NCI-H2029 treated with DMSO at 0.1 percent for 48 hours (cell line): ENCODE measurements at places on chromosomes 12 and 14.

- no peak for DNase-seq
Measured at GRCh38 chr12:29563636-29564035, 66.2 kb upstream of the OVCH1 start.

DNA sequence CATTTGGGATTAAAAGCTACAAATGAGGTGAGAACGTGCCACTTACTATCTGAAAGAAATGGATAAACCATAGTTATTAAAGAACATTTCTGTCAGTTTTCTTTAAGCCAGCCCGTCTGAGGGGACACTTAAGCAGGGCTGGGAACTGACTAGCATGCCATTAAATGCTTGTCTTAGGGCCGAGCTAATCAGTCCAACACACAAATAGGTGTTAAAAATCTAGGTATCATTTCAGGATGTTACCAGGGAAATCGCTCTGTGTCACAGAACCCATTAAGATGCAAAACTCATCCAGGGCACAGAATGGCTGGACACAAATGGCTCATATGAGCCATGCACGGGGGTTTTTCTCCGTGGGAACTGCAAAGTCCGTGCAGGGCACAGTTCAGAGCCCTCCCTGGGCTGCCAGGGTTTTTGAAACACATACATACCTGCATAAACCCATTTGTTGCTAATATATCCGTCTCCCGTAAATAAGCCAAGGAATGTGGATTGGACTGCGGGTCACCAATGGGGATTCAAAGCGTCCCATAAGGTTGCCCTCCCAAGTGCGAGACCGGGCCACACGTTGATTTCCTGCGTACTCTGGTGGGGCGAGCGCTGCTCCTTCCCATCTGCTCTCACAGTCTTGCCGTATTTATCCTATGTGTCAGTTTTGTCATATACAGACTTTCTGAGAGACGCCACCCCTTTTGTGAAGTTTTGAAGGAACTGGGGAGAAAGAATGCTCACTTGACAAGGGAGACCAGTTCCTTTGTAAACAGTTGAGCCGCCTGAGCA is 5.4 kb upstream of the GSC start:
- DNase-seq = no peak

DNA sequence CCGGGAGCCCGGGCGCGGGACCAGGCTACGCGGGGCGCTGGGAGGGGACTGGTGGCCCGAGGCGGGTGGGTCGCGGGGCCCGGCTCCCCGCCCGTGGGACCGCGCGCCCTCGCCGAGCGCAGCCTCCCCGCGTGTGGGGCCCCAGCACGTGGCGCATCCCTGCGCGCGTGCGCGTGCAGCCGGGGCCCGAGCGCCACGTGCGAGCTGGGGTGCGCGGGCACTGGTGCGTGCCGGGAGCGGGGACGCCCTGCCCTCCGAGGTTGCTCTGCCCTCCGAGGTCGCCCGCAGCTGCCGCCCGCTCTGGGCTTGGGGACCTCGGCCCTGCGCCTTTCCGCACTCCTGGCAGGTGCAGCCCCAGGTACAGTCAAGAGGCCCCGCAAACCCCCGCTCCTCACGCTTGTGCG is 365 bp upstream of the CCDC88C start:
- DNase-seq = no peak

DNA sequence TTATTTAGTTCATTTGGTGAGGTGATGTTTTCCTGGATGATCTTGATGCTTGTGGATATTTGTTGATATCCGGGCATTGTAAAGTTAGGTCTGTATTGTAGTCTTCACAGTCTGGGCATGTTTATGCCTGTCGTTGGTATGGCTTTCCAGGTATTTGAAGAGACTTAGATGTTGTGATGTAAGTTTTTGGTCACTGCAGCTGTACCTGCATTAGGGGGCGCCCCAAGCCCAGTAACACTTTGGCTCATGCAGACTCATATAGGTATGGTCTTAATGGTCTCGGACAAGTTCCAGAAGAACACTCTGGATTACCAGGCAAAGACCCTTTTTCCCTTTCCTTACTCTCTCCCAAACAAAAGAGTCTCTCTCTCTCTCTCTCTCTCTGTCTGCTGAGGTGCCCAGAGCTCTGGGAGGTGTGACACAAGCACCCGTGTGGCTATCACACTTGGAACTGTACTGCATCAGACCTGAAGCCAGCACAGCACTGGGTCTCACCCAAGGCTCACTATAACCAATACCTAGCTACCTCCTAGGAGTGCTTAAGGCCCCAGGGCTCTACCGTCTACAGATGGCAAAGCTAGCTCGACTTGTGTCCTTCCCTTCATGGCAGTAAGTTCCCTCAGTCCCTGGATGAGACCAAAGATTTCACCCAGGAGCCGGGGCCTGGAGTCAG is 425.8 kb upstream of the ATXN7L3B start:
- DNase-seq = no peak

- DNase-seq = peak; percentile 0
Measured at GRCh38 chr14:95609398-95609990, 74.6 kb downstream of the GLRX5 start.

GRCh38 chr12:83092606-83093005 is 405.9 kb downstream of the TMTC2 start:
- no peak for DNase-seq

GRCh38 chr12:50220363-50220995 is 53.3 kb upstream of the CERS5 start:
- DNase-seq = peak; percentile 13

- no peak for DNase-seq
Measured at GRCh38 chr12:11825278-11825677, 175.8 kb downstream of the ETV6 start.

GRCh38 chr14:77375973-77376770 is 722 bp downstream of the TMED8 start:
- no peak for DNase-seq

GRCh38 chr12:105384916-105385535 is 54.5 kb downstream of the C12orf75 start:
- no peak for DNase-seq

DNA sequence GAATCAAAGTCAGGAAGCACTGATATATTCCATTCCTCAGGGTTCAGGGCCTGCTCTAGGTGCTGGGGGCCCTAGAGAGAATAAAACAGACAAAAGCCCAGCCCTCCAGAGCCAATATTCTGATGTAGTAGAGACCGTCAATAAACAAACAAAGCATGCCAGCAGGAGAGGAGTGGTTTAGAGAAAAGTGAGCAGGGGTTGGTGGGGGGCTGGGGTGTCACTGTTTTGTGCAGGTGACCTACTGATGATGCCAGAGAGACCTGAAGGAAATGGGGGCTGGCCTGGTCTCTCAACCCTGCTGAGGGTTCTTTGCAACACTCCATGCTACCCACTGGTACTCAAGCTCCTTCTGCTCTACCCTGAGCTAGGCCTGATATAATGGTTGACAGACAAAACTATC is 26.5 kb downstream of the IL26 start:
- no peak for DNase-seq

DNA sequence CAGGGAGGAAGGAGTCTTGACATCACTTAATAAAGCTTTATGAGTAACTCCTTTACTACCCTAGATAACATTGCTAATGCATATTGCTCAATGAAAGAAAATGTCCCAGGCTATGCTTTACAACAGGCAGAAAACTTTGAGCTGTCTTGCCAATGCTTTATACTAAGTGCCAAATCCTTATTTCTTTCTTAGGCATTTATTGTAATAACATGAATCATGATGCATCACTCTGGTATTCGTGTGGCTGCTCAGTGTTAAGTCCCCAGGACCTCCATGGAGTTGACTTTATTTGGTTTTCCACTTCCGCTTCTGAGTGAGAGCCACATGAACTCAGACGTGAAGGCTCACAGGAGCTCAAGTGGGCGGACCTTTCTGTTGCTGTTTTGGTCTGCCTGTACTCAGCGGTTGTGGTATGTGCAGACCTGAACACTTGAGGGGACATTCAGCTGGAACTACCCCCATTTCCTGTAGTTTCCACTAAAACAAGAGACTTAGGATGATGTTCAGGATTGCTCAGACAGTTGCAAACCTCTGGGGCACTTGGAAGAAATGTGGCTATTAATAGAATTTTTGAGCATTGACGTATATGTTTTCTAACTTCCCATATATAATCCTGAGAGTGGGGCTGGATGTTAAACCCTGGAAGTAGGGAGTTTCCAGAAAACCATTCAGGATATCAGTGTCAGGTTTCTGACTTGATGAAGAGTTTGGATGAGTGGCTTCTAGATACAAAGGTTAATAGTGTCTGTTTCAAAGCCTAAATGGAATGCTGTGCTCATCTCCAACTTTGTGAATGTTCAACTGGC is 258.6 kb downstream of the MSRB3 start:
- DNase-seq = no peak

GRCh38 chr14:101068313-101069227 is 165.0 kb upstream of the RTL1 start:
- no peak for DNase-seq

DNA sequence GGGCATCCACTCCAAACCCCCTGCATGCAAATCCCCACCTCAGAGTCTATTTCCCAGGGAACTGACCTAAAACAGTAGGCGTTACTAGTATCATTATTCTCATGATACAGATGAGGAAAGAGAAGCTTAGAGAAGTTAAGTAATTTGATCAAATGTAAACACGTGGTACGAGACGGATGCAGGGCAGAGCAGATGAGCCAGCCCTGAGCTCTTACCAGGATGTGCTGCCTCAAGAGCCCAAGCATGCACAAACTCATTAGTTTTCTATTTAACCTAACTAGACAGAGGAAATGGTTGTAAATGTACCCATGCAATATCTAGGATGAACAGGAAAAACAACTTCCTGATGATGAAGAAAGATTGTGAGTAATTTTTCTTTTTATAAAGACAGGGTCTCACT is 173.3 kb upstream of the RASSF8 start:
- no peak for DNase-seq

- no peak for DNase-seq
Measured at GRCh38 chr14:106788534-106788933, 1262.2 kb downstream of the TMEM121 start.

- no peak for DNase-seq
Measured at GRCh38 chr12:131573631-131574394, 137.1 kb upstream of the SFSWAP start.

GRCh38 chr14:69665631-69666030 is 54.2 kb downstream of the SUSD6 start:
- DNase-seq = no peak

GRCh38 chr12:57086493-57087009 is 2.4 kb upstream of the NAB2 start:
- no peak for DNase-seq

GRCh38 chr12:98109266-98109665 is 406.1 kb upstream of the TMPO start:
- DNase-seq = no peak

DNA sequence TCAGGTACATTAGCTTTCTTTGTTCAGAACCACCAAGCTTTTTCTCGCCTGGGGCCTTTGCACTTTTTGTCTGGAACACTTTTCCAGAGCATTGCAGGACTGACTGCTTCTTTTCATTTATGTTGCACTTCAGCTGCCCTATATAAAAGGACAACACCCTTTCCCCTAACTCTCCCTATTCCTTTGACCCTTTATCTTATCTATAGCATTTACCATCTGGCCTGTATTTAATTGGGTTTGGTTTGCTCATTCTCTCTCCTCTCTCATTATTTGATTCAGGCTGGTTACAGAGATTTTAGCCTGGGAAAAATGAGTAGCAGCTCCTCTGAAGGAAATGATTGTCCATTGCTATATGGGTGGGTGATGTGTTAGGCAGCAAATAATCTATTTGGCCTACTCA is 165.4 kb downstream of the KICS2 start:
- DNase-seq = no peak

- no peak for DNase-seq
Measured at GRCh38 chr12:94228488-94228907, 80.1 kb downstream of the PLXNC1 start.

DNA sequence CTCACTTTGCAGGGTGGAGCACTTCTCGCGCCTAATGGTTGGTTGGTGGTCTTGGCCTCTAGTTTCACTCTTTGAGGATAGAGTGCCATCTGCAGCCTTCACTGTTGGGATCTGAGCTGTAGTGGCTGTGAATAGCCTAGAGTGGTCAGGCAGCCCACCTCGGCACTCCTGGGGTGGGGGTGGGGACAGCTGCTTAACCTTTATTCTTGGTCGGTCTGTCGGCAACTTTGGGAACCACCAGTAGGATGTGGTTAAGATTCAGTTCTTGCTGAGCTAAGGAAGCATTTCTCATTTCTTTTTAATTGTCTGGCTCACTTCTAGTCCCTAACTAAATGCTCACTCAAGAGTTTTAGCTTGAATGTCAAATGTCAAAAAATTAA is 21.1 kb downstream of the TMBIM6 start:
- DNase-seq = no peak

DNA sequence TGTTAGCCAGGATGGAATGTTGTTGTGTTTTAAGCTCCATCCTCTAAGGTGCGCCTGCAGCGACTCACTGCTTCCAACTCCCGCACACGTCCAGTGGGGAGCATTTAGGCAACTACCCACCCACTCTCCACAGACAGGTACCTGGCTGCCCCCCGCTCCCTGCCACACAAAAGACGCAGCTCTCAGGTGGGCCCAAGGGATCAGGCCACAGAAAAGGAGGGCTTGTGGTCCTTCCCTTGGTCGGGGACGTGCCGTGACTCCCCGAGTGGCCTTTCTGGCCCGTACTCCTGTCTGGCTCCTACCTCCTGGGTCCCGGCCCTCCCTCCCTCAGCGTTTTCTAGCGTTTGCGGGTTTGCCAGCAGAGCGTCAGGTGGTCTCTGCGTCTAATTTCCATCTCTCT is 16.2 kb downstream of the TEDC1 start:
- DNase-seq = no peak

DNA sequence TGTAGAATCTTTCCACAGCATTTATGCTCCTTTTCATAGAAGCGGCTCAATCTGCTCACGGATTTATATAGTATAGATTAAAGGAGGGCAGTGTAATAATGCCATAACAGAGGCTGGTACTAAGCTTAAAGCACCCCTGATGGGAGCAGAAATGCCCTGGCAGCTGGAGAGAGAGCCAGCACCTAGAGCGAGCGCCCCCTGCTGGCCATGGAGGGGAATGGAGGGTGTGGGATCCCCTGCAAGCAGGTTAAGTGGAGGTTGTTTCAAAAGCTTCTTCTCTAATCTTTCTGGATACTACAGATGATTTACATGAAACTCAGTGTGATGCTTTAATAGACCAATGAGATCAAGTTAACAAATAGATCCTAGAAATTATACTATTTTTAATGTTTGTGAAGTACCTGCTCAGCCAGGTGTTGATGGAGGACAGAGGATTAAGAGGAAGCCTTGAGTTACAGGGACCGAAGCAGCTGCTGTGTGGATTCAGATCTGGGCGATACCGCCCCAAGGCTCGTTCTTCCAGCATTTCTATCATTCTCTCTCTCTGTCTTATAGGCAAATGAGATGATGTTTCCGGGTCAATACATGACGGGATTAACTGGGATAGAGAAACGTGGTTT is 1519.3 kb upstream of the TMEM132C start:
- no peak for DNase-seq
